Activated T-helper 2 cell treated with anti-CD3 and anti-CD28 coated beads, Interferon-gamma antibody, Interleukin-2, Interleukin-4, amounts not matched to agents 10 μg/mL and 5 μg/mL and 100 μg/mL, durations not matched to agents 14 hours and 24 hours and 36 hours (primary cell): ENCODE measurements at places on chromosomes 4 and X. TPM values are rescaled to one million over a fixed set of nuclear protein-coding genes. Genes with fewer than 3 reads are reported as not detected.

TENM3 gene
- total RNA-seq: 0.05 and 0.09 TPM in 2 replicates

DNA sequence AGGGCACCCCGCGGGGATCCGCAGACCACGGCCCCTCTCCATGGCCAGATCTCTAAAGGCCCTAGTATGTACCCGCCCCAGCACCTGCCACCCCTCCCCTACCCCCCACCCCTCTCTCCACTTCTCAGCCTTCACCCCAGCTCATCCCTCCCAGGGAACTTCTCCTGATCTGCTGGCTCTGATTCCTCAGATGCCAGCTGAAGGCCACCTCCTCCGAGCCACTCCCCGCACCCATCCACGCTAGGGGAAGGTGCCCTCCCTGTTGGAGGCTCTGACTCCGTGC lies 11.9 kb downstream of the PSAPL1 start:
- no peaks in the 10 kb centered on the region for H3K36me3 ChIP-seq
- H3K27me3 ChIP-seq: no peaks in the 10 kb centered on the region
- DNase-seq: no peak
- no peak overlapping the region for H3K27ac ChIP-seq

RRH gene
- total RNA-seq: 0.16 TPM in 1 of 2 replicates, not detected in the other

DNA sequence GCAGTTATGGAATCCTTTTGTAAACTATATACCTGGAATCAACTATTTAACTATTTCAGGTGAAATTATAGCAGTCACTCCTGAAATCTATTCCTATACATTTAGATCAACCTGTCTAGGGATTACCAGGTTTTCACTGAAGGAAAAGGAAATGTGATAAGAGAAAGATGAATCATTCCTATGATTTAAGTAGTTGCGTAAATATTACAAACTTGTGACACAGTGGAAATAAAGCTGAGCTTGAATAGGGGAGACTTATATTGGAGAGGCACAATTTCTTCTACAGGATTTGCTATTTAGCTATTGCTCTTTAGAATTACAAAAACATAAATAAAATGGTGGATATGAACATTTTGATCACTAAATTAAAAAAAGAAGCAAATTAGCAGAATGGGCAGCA lies 284.1 kb upstream of the EPHA5 start:
- no peak for DNase-seq
- no peaks in the 10 kb centered on the region for H3K4me1 ChIP-seq
- no peak overlapping the region for H3K4me3 ChIP-seq
- H3K36me3 ChIP-seq: no peaks in the 10 kb centered on the region
- no peaks in the 10 kb centered on the region for H3K27me3 ChIP-seq

DNA sequence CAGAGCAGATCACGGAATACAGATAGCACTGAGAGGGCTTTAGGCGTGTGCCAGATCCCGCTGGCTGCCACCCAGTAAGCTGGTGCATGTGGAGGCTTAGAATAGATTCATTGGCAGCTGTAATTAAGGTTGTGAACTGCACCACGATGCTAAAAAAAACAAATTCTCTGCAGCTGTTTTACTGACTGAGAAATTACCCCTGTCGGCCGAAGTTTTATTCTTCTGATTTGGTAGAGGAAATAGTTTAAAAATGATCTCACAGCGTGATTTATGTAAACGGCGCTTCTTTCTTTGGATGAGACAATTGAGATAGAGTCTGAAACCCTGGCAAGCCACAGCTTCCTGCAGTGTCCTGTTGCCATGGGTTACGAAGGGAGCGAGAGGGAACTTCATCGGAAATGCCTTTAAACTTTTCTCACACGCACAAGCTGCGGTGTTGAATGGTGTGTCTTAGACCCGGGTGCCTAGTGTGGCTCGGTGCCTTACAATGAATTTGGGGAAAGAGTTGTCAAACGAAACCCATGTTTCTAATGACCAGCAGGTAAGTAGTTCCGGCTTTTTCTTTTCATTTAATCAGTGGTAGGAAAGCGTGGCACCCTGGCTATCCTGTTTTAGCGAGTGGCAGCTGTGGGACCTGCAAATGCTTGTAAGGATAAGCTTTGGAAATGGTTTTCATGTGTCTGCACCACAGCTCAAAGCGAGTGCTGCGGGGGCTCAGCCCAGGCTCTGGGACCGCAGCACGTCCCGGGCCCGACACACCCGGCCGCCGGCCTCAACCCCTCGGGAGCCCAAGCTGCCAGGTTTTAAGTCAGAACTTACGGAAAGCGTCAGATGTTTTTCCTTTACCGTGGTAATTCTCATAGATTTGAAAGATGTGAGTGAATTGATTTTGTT lies 71.7 kb upstream of the HGFAC start:
- peaks cover 25% of the 10 kb centered on the region for H3K27me3 ChIP-seq
- H3K4me1 ChIP-seq: peaks cover 29% of the 10 kb centered on the region
- H3K4me3 ChIP-seq: peak overlapping the region; percentile 49
- H3K36me3 ChIP-seq: no peaks in the 10 kb centered on the region
- peak; percentile 54 for DNase-seq

TRAM1L1 gene
- 0.09 TPM in 1 of 2 replicates, not detected in the other for total RNA-seq
